ENCODE measurements at places on chromosomes 13 and 19. TPM values are rescaled to one million over a fixed set of nuclear protein-coding genes. Genes with fewer than 3 reads are reported as not detected.

LILRA6 gene
- not detected for total RNA-seq

GRIN2D gene
- 1.3 TPM for total RNA-seq

KIRREL2 gene
- total RNA-seq = not detected

PDX1 gene
- not detected for total RNA-seq

C1QTNF9 gene
- not detected for total RNA-seq

PDCD5 gene
- 181 TPM for total RNA-seq

CLDND2 gene
- total RNA-seq = not detected

Data from cardiac atrium fibroblast (primary cell).